ENCODE measurements at places on chromosomes 2 and 18. TPM values are rescaled to one million over a fixed set of nuclear protein-coding genes. Genes with fewer than 3 reads are reported as not detected.

GRCh38 chr2:235523486-235524150, 29.8 kb downstream of the AGAP1 start:
- no peak overlapping the region for H3K27ac ChIP-seq
- peaks cover 5% of the 10 kb centered on the region for H3K4me1 ChIP-seq
- no peak for DNase-seq
- no peak overlapping the region for H3K4me3 ChIP-seq

DNA sequence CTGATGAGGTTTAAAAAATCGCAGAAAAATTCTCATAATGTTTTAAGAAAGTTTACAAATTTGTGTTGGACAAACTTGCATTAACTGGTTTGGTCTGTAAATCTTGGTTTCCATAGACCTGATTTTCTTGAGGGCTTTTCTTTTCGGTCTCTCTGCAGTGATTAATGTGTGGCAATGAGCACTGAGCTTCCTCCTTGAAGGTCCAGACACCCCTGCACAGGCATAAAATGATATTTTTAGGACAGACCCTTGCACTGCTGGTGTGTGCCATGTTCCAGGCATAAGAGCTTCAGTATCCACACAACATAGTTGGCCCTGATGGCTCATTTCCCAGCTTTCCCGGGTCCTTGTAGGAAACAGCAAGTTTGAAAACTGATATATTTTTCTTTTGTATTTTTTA, 33.7 kb downstream of the MRPL33 start:
- no peak for DNase-seq
- no peaks in the 10 kb centered on the region for H3K4me1 ChIP-seq
- H3K27ac ChIP-seq: no peak overlapping the region
- H3K4me3 ChIP-seq: no peak overlapping the region
- no peaks in the 10 kb centered on the region for H3K36me3 ChIP-seq

DNA sequence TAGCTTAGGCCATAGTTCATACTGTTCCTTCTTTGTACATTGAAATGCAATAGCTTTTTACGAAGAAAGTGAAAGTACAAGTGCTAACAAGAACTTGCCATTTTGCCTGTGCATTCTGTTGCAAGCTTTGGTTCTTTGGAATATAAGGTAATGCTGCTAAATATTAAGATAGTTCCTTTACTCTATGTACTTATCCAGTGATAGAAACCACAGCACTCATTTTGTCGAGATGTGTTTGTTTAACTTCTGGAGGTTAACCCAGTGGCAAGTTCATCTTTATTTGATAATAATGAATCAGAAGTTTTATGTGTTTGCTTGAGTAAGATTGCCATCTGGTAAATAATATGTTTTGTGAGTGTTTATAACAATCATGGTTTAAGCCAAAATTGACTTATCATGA, 373.1 kb upstream of the FANCL start:
- H3K27ac ChIP-seq: no peak overlapping the region
- H3K36me3 ChIP-seq: no peaks in the 10 kb centered on the region
- no peaks in the 10 kb centered on the region for H3K4me1 ChIP-seq
- DNase-seq: no peak
- no peak overlapping the region for H3K4me3 ChIP-seq

DNA sequence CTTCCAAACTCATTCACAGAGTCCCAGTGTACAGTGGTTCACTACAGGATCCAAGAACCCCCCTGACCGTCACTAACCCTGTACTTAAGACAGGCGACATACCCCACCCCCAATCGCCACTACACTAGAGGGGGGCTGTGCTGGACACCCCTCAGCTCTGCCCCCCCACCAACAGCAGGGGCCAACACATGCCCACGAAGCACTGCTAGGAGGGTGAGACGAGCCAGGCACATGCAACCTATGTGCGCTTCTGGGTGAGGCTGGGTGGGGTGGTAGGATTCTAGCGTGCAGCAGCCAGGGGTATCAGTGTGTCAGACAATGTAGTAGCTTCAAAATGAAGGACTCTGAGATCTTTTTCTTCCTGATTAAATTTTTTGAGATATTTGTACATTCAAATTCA, 67.8 kb downstream of the UXS1 start:
- H3K4me1 ChIP-seq: peaks cover 7% of the 10 kb centered on the region
- no peaks in the 10 kb centered on the region for H3K36me3 ChIP-seq

DNA sequence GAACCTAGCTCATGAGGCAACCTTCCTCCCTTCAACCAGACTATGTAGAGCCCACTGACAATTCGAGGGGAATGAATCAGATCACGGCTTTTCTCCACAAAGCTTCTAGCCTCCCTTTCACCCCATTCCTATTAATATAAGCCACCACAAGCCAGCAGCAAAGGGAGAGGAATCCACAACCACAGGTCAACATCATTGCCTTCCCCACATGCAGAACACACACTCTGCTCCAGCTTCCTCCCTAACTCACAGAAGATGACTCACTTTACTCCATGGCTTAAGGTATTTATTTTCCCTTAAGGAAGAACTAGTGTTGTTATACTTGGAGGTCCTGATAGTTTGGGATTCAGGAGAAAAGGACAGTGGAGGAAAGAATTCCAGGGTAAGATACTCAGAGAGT, 272.2 kb downstream of the C1D start:
- DNase-seq: no peak
- no peaks in the 10 kb centered on the region for H3K36me3 ChIP-seq
- no peak overlapping the region for H3K27ac ChIP-seq
- no peaks in the 10 kb centered on the region for H3K27me3 ChIP-seq
- H3K4me3 ChIP-seq: no peak overlapping the region
- H3K4me1 ChIP-seq: no peaks in the 10 kb centered on the region

TCF7L1 gene
- 110 TPM for total RNA-seq

L3MBTL4 gene
- 2.4 TPM for total RNA-seq

MAP2 gene
- total RNA-seq: 5.9 TPM

Measured in H1 (cell line).